ENCODE measurements at places on chromosomes 2 and 18.

- no peak overlapping the region for H3K4me3 ChIP-seq
- no peaks in the 10 kb centered on the region for H3K36me3 ChIP-seq
- peaks cover 4% of the 10 kb centered on the region for H3K4me1 ChIP-seq
- no peak for DNase-seq
Measured at GRCh38 chr2:28506112-28506910, 10.5 kb downstream of the PLB1 start.

DNA sequence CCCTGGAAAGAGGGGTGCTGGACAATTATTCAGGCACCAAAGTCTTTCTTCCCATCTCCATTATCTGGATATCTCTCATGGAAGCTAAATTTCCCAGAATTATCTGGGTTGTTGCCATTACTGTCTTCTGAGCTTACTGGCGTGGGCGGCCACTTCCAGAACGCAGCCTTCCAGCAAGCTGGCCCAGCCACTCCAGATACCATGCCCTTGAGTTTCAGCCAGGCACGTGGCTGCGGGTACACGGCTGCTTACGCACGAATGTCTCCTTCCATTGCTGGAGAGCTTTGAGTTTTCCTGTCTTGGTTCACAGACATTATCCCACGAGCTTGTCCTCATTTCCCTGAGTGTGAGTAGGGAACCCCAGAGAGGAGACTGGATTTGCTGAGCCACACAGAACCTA lies 32.7 kb downstream of the CELF4 start:
- no peak for DNase-seq
- H3K4me1 ChIP-seq: peaks cover 13% of the 10 kb centered on the region
- H3K36me3 ChIP-seq: no peaks in the 10 kb centered on the region
- H3K27me3 ChIP-seq: peaks cover 69% of the 10 kb centered on the region

- H3K27me3 ChIP-seq: peaks cover 10% of the 10 kb centered on the region
- no peak overlapping the region for H3K27ac ChIP-seq
- peaks cover 8% of the 10 kb centered on the region for H3K36me3 ChIP-seq
- H3K4me1 ChIP-seq: peaks cover 19% of the 10 kb centered on the region
Measured at GRCh38 chr2:223832241-223832903, 5.0 kb downstream of the AP1S3 start.

DNA sequence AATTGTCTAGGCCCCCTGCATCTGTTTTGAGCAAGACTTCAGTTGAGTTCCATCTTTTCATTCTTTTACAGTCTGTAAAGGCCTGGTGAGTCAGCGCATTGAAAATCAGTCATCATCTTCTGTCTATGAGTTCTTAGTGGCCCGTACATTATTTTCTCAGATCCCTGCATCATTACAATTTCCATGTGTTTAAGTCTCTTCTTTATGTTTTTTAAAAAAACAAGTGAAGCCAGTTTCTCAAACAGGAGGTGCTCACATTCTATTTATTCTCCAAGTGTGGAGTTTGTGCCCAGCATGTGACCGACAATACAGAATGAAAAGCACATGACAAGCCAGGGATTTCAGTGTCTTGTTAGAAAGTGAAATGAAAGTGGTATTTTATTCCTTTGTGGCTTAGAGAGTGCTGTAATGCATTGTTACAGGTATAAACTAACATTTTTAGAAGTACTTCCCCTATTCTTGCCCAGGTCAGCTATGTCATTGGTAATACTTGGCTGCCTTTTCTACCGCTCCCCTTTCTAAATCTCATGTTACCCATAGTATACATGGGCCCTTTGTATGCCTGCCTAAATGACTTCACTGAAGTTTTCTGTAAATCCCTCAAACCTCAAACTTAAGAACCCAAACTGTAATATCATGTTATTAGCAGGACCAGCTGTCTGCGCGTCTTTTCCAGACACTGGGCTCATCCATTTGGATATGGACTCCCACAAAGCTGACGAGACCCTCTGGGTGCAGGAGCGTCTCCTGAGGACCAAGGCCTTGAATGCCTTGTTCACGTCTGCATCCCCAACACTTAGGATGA lies 67.6 kb downstream of the FEZ2 start:
- H3K36me3 ChIP-seq: peaks cover 19% of the 10 kb centered on the region
- no peak overlapping the region for H3K4me3 ChIP-seq
- H3K27me3 ChIP-seq: no peaks in the 10 kb centered on the region
- no peak for DNase-seq

DNA sequence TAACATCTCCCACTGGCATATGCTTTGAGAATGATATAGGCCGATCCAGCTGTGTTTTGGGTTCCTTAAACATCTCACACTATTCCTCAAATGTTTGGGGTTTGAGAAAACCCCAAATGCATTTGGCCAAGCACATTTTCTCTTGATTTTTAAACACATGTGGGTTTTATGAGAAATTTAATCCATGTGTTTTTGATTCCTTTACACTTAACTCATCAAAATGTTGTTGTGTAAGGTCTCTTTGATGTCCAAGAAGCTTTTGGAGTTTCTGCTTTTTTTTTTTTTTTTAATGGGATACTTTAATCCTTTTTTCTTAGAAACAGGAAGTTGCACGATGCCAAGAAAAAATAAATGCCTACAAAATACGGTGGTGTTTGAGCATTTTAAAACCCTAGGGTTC lies 339.8 kb upstream of the TCF4 start:
- no peak overlapping the region for H3K4me3 ChIP-seq
- no peaks in the 10 kb centered on the region for H3K36me3 ChIP-seq
- H3K27me3 ChIP-seq: no peaks in the 10 kb centered on the region
- peaks cover 20% of the 10 kb centered on the region for H3K4me1 ChIP-seq
- H3K27ac ChIP-seq: peak overlapping the region; percentile 69

GRCh38 chr2:37569986-37570679 lies 101.3 kb downstream of the CDC42EP3 start:
- peaks cover 21% of the 10 kb centered on the region for H3K4me1 ChIP-seq
- H3K27ac ChIP-seq: peak overlapping the region; percentile 7
- no peak overlapping the region for H3K4me3 ChIP-seq

- no peaks in the 10 kb centered on the region for H3K27me3 ChIP-seq
- peaks cover 18% of the 10 kb centered on the region for H3K4me1 ChIP-seq
- peak overlapping the region; percentile 18 for H3K27ac ChIP-seq
- no peak overlapping the region for H3K4me3 ChIP-seq
- no peaks in the 10 kb centered on the region for H3K36me3 ChIP-seq
- DNase-seq: no peak
Measured at GRCh38 chr2:40123326-40123725, 328.6 kb downstream of the SLC8A1 start.

- no peaks in the 10 kb centered on the region for H3K4me1 ChIP-seq
- no peak overlapping the region for H3K27ac ChIP-seq
- no peaks in the 10 kb centered on the region for H3K36me3 ChIP-seq
- DNase-seq: no peak
- no peak overlapping the region for H3K4me3 ChIP-seq
- H3K27me3 ChIP-seq: no peaks in the 10 kb centered on the region
Measured at GRCh38 chr18:53677480-53677879, 547.0 kb downstream of the MBD2 start.

DNA sequence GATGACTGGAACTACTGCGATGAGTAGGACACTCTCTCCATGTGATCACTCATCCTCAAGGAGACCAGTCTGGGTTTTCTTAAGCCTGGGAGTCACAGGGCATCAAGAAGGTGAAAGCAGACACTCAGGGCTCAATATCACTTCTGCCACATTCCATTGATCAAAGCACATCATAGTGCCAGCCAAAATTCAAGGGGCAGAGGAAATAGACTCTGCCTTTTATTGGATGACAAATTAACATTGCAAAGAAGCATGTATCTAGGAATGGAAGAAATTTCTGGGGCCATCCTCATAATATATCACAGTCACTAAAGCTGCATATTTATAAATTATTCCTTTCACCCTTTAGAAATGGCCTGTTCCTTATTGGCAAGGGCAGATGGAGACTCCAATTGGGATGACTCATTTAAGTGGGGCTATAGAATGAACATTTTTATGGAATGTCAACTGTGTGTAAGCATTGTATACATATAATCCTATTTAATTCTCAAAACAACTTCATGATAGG lies 114.8 kb upstream of the CDC42EP3 start:
- peaks cover 3% of the 10 kb centered on the region for H3K27me3 ChIP-seq
- no peak for DNase-seq
- H3K4me3 ChIP-seq: no peak overlapping the region
- H3K27ac ChIP-seq: peak overlapping the region; percentile 12
- H3K4me1 ChIP-seq: peaks cover 47% of the 10 kb centered on the region

- H3K36me3 ChIP-seq: no peaks in the 10 kb centered on the region
- peaks cover 2% of the 10 kb centered on the region for H3K4me1 ChIP-seq
- no peaks in the 10 kb centered on the region for H3K27me3 ChIP-seq
- no peak overlapping the region for H3K4me3 ChIP-seq
- H3K27ac ChIP-seq: no peak overlapping the region
Measured at GRCh38 chr2:153715218-153715850, 156.4 kb upstream of the GALNT13 start.

- H3K36me3 ChIP-seq: no peaks in the 10 kb centered on the region
- DNase-seq: no peak
- peak overlapping the region; percentile 80 for H3K27ac ChIP-seq
- no peak overlapping the region for H3K4me3 ChIP-seq
Measured at GRCh38 chr2:236694146-236694888, 124.7 kb downstream of the ACKR3 start.

DNA sequence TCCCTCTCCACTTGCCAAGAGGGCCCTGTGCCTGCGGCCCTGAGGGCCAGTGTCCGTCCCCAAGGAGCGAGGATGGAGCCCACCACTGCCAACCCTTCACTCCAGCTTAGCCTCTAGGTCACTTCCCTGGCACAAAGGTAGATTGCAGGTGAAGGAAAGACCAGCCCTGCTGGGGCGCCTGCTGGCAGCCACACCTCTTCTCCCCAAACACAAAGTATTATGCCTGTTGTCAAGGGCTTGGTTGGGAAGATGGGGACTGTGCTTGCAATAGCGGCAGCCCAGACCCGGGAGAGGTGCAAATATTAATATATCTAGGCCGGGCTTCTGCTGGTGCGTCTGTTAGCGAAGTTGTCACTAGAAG lies 7.7 kb downstream of the KCNF1 start:
- peaks cover 42% of the 10 kb centered on the region for H3K27me3 ChIP-seq
- DNase-seq: no peak
- H3K27ac ChIP-seq: no peak overlapping the region
- peaks cover 15% of the 10 kb centered on the region for H3K4me1 ChIP-seq
- H3K4me3 ChIP-seq: no peak overlapping the region
- no peaks in the 10 kb centered on the region for H3K36me3 ChIP-seq

- no peaks in the 10 kb centered on the region for H3K4me1 ChIP-seq
- H3K27ac ChIP-seq: no peak overlapping the region
- no peaks in the 10 kb centered on the region for H3K36me3 ChIP-seq
- no peak for DNase-seq
- H3K27me3 ChIP-seq: peaks cover 37% of the 10 kb centered on the region
Measured at GRCh38 chr2:29723255-29724001, 198.0 kb downstream of the ALK start.

DNA sequence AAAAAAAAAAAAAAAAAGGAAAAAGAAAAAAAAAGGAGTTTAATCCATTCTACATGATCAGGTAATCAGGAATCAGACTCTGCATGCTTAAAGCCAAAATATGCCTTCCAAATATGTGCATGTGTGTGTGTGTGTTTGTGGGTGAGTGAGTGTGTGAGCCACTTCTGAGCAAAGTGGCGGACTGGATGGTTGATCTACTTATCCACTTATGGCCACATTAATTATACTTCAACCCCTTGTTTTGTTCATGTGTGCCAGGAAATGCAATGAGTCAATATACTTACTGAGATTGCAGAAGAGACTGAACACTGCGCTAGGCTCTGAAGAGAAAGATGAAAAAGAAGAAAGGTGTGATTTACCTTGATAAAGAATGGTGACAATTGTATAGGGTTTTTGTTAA lies 586.5 kb upstream of the NXPH2 start:
- H3K27me3 ChIP-seq: no peaks in the 10 kb centered on the region
- no peaks in the 10 kb centered on the region for H3K36me3 ChIP-seq
- H3K27ac ChIP-seq: no peak overlapping the region
- H3K4me1 ChIP-seq: peaks cover 3% of the 10 kb centered on the region
- no peak overlapping the region for H3K4me3 ChIP-seq

- no peak for DNase-seq
- H3K27ac ChIP-seq: no peak overlapping the region
- peaks cover 20% of the 10 kb centered on the region for H3K4me1 ChIP-seq
- H3K27me3 ChIP-seq: no peaks in the 10 kb centered on the region
- no peaks in the 10 kb centered on the region for H3K36me3 ChIP-seq
- H3K4me3 ChIP-seq: no peak overlapping the region
Measured at GRCh38 chr2:28615706-28616105, 119.8 kb downstream of the PLB1 start.

GRCh38 chr2:117917223-117917917 lies 96.5 kb downstream of the CCDC93 start:
- no peak overlapping the region for H3K27ac ChIP-seq
- H3K4me1 ChIP-seq: no peaks in the 10 kb centered on the region

DNA sequence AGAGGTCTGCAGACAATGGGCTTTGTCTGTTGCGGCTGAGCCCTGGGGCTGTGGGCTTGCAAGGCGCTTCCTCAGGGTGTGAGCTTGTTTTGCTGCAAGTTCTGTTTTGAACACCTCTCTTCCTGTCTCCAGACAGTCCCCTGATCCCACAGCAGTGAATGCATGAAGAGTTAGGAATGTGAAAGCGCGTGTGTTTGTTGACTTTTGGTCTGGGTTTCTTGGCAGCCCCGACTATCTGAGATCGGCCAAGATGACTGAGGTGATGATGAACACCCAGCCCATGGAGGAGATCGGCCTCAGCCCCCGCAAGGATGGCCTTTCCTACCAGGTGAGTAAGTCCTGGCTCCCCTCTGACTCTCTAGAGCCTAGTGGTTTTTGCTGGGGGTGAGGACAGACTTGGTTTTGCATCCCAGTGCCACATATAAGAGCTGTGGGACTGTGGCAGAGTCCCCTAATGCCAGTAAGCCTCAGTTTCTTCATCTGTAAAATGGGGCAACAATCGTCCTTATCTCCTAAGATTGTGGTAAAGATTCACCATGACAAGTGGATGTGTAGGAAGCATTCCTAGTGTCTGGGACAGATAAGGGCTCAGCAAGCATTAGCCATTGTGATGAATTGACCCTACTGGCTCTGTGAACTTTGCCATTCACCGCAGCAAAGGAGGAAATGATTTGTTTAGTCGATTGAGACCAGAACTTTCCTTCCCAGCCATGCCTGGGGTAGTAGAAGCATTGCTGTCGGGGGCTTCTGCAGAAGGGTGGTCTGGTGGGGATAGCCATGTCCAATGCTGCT lies 3.0 kb downstream of the LBH start:
- peak overlapping the region; percentile 79 for H3K4me3 ChIP-seq
- H3K27ac ChIP-seq: peak overlapping the region; percentile 51
- no peak for DNase-seq
- H3K36me3 ChIP-seq: peaks cover 26% of the 10 kb centered on the region
- H3K27me3 ChIP-seq: no peaks in the 10 kb centered on the region

DNA sequence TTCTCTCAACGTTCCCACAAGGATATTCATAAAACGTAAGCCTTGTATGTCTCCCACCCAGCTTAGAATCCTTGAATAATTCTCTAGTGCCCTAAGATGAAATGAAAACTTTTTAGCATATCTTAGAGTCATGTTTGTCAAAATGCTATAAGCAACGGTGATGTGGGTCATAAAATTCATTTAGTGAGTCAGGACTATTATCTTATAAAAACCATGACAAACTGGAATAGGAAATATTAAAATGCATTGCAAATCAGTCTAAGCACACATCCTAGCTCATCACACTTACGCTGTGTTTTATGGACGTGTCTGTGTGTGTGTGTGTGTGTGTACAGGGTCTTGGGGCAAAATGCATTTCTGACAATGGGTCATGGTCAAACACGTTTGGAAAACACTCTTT lies 119.9 kb upstream of the ST6GAL2 start:
- peaks cover 8% of the 10 kb centered on the region for H3K4me1 ChIP-seq
- no peak overlapping the region for H3K27ac ChIP-seq
- H3K36me3 ChIP-seq: no peaks in the 10 kb centered on the region
- no peak overlapping the region for H3K4me3 ChIP-seq
- no peak for DNase-seq
